ENCODE measurements at places on chromosomes 13 and 19.

GRCh38 chr19:31092274-31092673, 257.0 kb downstream of the TSHZ3 start:
- no peak for DNase-seq

DNA sequence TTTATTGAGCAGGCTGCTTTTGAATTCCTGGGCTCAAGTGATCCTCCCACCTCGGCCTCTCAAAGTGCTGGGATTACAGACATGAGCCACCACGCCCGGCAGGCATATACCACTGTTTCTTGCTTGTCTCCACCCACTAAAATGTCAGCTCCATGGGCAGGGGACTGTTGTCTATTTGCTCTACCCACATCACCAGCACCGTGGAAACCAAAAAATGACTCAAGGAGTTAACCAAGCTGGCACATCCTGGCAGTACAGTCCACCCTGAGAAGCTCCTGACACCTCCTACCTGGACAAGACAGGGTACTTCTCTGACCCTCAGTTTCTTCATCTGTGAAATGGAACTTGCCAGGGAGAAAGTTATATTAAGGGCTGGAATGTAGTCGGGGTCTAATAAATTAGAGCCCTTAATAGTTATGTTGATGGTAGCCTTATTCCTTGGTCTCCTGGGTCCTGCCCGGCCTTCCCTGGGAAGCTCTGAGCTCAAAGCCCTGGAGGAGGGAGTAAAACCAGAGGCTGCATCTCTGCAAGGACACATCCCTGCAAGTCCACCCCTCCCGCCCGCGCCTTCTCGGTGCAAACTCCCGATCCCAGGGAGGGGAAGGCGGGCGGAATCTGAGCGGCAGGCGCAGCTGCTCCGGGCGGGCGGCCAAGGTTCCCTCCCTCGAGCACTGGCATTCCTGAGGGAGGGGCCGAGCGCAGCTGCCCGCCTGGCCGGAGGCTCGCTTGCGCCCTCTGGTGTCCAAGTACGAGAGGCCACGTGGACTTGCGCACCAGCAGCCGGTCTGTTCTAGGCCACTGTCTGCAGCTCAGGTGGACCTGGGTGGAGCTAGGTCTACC, 14.1 kb downstream of the RDH8 start:
- DNase-seq = peak; percentile 90

GRCh38 chr19:52896431-52897137, 851 bp downstream of the ZNF320 start:
- no peak for DNase-seq

DNA sequence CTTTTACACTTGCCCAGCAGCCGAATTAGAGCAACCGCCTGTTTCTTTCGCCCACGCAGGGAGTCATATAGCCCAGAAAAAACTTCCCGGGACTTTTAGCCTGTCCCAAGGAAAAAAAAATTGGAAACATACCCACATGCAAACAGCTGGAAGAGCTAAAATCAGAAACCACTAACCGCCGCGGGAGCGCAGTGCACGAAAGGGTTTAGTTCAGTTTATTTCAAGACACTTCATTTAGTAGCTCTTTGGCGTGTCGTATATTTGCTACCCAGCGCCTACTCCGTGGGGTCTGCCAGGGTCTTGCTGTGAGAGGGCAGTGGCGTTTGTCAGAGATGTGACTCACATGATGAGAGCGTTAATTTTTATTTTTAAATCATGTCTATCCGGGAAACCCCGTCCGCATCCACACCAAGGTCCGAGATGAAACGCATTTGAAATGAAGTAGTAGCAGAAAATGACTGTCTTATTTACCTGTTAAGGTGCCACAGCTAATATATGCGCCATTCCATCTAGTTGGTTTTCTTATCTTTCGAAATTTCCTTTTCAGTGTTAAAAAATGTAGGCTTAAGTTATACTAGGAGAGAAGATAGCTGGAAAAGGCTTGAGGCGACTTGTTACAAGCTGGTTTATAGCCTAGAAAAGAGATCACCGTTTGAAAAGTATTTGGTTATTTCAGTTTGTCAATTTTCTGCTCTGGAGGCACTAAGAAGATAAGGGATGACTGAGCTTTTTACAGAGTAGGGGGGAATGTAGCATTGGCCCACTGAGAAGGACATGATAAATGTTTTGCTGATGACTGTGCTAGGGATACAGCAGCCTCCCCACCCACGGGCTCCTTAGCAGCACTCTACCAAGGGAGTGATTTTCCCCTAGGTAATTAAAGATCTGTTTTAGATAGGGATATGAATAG, 1.7 kb downstream of the KLF5 start:
- peak; percentile 6 for DNase-seq

- no peak for DNase-seq
Observed at GRCh38 chr19:35011737-35012682, 11.9 kb downstream of the GRAMD1A start.

- DNase-seq = no peak
Observed at GRCh38 chr13:76884186-76884906, 1.9 kb downstream of the KCTD12 start.

DNA sequence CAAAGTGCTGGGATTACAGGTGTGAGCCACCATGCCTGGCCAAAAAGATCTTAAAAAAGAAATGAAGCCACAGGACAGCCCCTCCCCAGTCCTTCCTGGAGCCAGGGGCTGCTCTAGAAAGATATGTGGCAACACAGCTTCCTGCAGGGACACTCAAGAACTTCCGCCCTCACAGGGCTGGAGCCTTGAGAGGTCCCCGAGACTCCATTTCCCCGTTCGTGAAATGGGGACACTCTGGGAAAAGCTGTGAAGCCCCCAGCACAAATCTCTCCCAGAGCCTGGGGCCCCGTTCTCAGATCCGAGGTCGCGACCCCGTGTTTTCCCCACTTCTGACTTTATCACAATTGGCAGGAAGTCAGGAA, 2.5 kb upstream of the GPX4 start:
- DNase-seq = no peak

DNA sequence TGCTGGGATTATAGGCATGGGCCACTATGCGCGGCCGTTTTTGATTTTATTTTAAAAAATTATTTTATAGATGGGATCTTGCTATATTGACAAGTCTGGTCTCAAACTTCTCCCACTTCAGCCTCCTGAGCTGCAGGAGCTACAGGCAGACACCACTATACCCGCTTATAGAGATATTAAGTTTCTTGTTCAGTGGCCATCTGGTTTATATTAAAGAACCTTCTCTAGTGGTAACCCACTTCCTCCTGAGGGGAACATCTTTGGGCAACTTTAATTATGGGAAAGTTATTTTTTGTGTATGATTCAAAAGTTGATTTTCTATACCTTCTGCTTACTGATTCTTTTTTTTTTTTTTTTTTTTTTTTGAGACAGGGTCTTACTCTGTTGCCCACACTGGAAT, 172.7 kb downstream of the KLF5 start:
- no peak for DNase-seq

DNA sequence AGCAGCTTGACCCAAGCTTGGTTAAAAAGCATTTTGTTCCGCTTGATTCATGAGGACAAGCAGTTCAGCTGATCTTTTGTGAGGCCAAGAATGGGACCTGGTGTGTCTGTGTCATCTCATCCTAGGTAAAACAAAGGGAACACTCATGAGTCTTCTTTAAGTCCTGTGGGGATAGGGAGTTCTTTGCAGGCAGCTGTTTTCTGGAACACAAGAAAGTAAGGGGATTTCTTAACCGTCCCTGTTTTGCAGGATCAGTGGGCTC, 134.5 kb upstream of the TMTC4 start:
- no peak for DNase-seq

- DNase-seq = no peak
Observed at GRCh38 chr19:42376177-42376555, 13.9 kb downstream of the CNFN start.

- no peak for DNase-seq
Observed at GRCh38 chr19:11495481-11495880, 10.2 kb downstream of the ZNF653 start.

DNA sequence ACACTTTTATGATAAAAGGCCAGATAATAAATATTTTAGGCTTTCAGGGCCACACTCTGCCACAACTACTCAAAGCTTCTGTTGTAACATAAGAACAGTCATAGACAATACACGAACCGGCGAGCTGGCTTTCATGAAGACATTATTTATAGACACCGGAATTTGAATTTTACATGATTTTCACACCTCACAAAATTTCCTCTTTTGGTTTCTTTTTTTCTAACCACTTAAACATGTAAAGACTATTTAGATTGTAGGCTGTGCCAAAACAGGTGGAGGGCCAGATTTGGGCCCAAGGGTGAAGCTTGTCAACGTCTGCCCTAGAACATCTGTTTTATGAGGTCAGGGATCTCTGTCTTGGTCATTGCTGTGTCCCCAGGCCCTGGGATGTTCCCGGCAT, 29.7 kb upstream of the FXYD3 start:
- no peak for DNase-seq

DNA sequence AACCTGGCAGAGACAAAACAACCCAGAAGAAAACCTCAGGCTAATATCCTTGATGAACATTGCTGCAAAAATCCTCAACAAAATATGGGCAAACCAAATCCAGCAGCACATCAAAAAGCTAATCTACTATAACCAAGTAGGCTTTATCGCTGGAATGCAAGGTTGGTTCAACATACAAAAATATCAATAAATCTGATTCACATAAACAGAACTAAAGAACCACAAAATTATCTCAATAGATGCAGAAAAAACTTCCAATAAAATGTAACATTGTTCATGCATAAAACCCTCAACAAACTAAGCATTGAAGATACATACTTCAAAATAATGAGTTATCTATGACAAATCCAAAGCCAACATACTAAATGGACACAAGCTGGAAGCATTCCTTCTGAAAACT, 8.8 kb downstream of the ZNF724 start:
- no peak for DNase-seq

DNA sequence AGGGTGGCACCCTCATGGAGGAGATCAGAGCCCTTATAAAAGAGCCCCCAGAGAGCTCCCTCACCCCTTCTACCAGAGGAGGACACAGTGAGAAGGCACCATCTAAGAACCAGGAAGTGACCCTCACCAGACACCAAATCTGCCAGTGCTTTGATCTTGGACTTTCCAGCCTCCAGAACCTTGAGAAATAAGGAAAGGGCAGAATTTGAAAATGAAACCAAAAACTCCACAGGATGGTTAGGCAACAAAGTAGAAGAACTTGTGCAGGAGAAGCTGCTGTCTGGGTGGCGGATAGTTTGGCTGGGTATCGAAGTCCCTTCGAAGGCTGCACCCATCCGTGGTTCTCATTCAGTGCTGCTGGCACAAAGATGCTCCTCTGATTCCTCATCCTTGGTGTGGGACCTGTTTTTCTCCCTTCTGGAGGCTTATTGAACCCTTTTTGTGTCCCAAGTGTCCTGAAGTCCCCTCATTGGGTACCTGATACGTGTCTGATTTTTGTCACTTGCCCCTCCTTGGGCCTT, 130.8 kb downstream of the KDM4B start:
- DNase-seq = no peak

DNA sequence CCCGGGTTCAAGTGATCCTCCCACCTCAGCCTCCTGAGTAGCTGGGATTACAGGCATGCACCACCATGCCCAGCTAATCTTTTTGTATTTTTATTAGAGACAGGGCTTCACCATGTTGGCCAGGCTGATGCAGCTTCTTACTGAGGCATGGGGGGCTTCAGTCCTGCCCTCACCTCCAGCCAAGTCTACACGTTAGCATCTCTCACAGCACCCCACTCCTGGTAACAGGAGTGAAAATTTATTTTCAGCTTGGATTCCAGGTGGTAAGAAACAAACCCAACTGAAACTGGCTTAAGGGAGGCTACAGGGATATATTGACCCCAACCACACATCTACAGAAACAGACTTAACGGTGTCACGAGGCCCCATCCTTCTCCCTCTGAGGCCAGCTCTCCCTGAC, 10.6 kb downstream of the NKPD1 start:
- DNase-seq = no peak

DNA sequence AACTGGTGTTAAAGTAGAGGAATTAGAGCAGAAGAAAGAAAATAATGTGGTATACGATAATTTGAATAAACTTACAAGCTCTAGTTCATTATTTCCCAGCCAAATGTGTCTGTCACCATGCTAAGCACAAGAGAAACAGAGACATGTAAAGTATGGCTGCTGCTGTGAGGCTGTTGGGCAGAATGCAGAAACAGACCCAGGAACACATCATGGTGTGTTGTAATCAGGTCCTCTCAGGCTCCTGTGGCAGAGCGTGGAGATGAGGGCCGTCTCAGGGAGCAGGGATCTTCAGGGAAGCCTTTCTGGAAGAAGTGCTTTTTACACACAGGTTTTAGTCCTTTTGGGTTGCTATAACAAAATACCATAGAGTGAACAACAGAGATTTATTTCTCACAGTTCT, 710.7 kb upstream of the SGCG start:
- no peak for DNase-seq

DNA sequence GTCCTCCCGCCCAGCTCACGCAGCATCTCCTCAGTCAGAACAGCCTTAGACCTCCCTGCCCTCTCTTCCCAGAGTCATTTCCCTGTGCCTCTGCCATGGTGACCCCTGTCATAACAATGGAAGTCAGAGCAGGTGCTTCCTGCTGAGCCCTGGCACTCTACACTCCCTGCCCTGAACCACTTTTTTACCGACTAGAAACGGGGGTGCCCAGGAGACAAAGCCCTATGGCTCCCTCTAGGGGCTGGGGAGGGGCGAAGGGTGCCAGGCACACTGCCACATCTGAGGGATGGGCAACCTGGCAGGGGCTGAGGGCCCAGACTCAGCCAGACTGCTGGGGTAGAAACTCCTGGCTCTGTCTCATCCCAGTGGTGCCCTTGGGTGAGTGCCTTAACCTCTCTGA, 16.4 kb downstream of the ZNF574 start:
- peak; percentile 39 for DNase-seq

- DNase-seq = no peak
Observed at GRCh38 chr19:40668991-40669614, 21.3 kb downstream of the NUMBL start.

DNA sequence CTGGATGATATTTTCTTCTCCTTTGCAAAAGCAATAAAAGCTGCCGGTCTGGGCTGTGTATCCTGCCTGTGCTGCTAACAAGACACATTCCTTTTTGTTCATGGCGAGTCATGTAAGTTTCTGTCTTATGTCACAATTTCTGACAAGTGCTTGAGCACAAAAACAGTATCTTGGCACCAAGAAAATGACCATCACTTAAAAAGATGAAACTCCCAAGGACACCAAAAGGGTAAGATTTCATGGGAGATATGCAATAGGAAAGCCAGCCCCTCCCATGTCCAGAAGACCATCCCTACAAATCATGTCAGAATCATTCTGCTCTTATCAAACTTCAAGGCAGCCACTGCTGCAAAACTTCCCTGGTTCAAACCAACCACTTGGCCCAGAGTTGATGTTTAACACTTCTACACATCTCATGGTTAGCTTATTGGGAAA, 375.4 kb upstream of the ZNF507 start:
- DNase-seq = no peak

DNA sequence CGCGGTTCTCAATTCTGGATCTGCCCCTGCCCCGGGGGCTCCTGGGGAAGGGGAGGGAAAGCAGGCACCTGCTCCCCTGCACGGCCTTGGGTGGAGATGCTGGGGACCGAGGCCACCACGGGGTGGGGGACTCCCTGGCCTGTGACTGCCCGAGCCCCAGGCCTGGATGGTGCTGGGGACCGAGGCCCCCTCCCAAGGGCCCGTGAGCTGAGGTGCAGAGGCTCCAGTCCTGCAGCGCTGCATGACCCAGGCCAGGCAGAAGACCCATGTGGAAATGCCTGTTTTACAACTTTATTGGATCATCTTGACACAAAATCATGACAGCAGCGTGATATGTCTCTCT, 4.0 kb downstream of the IZUMO4 start:
- DNase-seq = no peak
